ENCODE measurements at places on chromosomes 6 and 20. TPM values are rescaled to one million over a fixed set of nuclear protein-coding genes. Genes with fewer than 3 reads are reported as not detected.

Gene SALL4
- total RNA-seq = 0.09 TPM

Gene CHRNA4
- not detected for total RNA-seq

Gene TGM3
- not detected for total RNA-seq

Gene CALHM6
- total RNA-seq = 4.2 TPM

Gene DAAM2
- 0.87 TPM for total RNA-seq

Gene BPIFB2
- not detected for total RNA-seq

Gene GLP1R
- total RNA-seq = not detected

Gene ADAM33
- 0.09 TPM for total RNA-seq

Gene NELFE
- 68.1 TPM for total RNA-seq

Gene PRPH2
- total RNA-seq = 0.87 TPM

Gene FAM209B
- not detected for total RNA-seq

Gene KCNB1
- not detected for total RNA-seq

Gene CD24
- total RNA-seq = 0.09 TPM

Gene NRN1
- total RNA-seq = 49.7 TPM

Gene PRSS35
- total RNA-seq = not detected

Gene CDH22
- total RNA-seq = 0.09 TPM

Gene ERMARD
- 14.8 TPM for total RNA-seq

Gene MAK
- under 0.01 TPM for total RNA-seq

Gene CAGE1
- total RNA-seq = 0.11 TPM

Gene OOEP
- total RNA-seq = 0.22 TPM

Gene HLA-DMB
- 0.34 TPM for total RNA-seq

Gene FUCA2
- total RNA-seq = 36.4 TPM

Gene MAPK13
- total RNA-seq = 5.5 TPM

Gene SPDEF
- not detected for total RNA-seq

Gene GJA10
- not detected for total RNA-seq

Gene COX4I2
- not detected for total RNA-seq

Gene GNRH2
- total RNA-seq = 0.09 TPM

Gene ANGPT4
- not detected for total RNA-seq

Gene CGA
- total RNA-seq = not detected

Gene FLRT3
- total RNA-seq = 0.33 TPM

Gene JPH2
- total RNA-seq = not detected

Gene RNF182
- total RNA-seq = 0.09 TPM

Gene PEX3
- 15.2 TPM for total RNA-seq

Gene TXLNB
- 0.95 TPM for total RNA-seq

Gene BMP5
- not detected for total RNA-seq

Gene LTA
- total RNA-seq = not detected

Gene TRIM26
- 26.7 TPM for total RNA-seq

Gene EGFL8
- 1.3 TPM for total RNA-seq

Gene DEFB121
- total RNA-seq = not detected

Gene DOK5
- not detected for total RNA-seq

Gene C20orf96
- 2.2 TPM for total RNA-seq

Gene NDRG3
- 37.1 TPM for total RNA-seq

Gene EFCAB8
- under 0.01 TPM for total RNA-seq

Gene PHACTR3
- total RNA-seq = 3.4 TPM

Gene SLC22A3
- total RNA-seq = not detected

All from dermis lymphatic vessel endothelial cell (primary cell).